ENCODE measurements at places on chromosomes 2 and 18.

GRCh38 chr2:535222-535621 is 142.0 kb downstream of the TMEM18 start:
- DNase-seq = no peak

- no peak for DNase-seq
Observed at GRCh38 chr18:42341423-42341822, 386.4 kb downstream of the PIK3C3 start.

DNA sequence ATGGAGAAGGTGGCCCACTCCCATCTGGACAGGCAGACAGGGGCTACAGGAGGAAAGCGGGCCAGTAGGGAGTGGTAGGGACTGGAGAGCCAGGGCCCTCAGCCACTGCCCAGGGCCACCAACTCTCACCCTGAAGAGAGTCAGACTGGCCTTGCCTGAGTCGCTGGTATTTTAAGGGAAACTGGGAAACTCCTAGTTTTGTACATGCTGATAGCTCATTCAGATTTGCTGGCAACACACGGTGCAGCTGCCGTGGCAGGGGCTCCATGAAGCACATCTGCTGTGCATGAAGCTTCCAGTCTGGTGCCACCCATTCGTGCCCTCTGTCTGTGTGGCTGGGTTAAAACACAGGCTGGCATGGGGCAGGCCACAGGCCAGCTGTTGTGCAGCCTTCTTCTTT is 137.3 kb upstream of the GLI2 start:
- DNase-seq = no peak

GRCh38 chr2:9255416-9255815 is 48.8 kb downstream of the ASAP2 start:
- DNase-seq = no peak

GRCh38 chr2:237291138-237291792 is 122.7 kb downstream of the COL6A3 start:
- DNase-seq = peak; percentile 98

GRCh38 chr18:36279001-36279400 is 18.5 kb upstream of the FHOD3 start:
- DNase-seq = no peak

DNA sequence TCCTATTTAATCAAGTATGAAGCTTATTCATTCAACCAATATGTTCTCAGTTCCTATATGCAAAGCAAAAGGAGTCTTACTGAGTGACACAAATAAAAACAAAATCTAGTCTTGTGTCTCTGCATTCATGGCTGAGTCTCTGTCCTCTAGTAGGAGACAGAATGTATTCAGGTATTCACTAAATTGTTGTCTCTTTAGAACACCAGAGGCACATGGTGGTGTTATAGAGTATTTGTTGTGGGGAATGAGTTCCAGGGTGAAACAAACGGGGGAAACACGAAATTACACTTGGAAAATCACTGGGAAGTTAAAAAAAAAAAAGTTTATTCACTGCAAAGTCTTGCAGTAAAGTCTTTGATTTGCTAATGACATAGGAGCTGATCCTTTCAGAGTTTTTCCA is 131.7 kb upstream of the FSHR start:
- no peak for DNase-seq

DNA sequence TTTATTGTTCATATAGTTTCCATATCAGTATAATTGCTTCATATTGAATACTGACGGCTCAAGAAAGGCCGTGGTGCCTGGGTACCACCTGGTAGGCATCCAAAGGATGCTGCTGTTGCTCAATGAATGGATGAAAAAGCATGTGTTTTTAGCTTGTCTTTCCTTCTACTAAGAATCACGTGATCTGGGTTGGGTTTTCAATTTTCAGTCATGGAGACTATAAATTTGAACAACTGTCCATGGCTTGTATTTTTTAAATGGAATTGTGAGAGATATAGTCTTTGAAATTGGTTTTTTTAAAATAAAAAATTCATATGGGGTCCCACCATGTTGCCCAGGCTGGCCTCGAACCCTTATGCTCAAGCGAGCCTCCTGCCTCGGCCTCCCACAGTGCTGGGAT is 25.3 kb downstream of the EMILIN2 start:
- DNase-seq = no peak

- no peak for DNase-seq
Observed at GRCh38 chr2:46704041-46704440, 211.6 kb downstream of the MCFD2 start.

- no peak for DNase-seq
Observed at GRCh38 chr18:37253394-37254235, 312.0 kb downstream of the CELF4 start.

DNA sequence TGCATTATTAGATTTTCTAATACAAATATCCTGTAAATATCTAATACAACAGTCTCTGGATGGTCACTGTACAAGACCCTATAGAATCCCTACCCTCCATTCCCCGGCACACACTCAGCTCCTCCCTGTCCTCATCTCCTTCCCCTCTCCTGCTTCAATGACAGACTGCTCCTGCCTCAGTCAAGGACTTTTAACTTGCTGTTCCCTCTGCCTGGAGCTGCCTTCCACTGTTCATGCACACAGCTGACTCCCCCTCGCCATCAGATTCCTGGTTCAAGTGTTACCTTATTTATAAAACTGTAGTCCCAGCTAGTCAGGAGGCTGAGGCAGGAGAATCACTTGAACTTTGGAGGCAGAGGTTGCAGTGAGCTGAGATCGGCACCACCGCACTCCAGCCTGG is 3.3 kb downstream of the CDK15 start:
- DNase-seq = no peak

DNA sequence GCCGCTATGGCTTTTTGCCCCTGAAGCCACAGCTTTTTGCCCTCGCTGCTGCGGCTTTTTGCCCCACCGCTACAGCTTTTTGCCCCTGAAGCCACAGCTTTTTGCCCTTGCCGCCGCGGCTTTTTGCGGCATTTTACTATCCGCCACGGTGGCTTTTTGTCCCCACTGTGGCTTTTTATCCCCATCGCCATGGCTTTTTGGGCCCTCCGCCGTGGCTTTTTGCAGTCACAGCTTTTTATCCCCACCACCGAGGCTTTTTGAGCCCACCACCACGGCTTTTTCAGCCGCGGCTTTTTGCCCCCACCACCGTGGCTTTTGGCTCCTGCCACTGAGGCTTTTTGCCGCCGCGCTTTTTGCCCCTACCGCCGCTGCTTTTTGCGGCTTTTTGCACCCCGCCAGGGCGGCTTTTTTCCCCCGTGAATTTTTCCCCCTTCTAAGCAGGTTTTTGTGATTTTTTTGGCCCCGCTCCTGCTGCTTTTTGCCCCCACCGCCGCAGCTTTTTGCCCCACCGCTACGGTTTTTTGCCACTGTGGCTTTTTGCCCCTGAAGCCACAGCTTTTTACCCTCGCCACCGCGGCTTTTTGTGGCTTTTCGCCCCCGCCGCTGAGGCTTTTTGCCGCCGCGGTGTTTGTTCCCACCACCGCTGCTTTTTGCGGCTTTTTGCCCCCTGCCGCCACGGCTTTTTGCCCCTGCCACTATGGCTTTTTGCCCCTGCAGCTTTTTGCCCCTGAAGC is 2797.2 kb upstream of the TEKT4 start:
- no peak for DNase-seq

DNA sequence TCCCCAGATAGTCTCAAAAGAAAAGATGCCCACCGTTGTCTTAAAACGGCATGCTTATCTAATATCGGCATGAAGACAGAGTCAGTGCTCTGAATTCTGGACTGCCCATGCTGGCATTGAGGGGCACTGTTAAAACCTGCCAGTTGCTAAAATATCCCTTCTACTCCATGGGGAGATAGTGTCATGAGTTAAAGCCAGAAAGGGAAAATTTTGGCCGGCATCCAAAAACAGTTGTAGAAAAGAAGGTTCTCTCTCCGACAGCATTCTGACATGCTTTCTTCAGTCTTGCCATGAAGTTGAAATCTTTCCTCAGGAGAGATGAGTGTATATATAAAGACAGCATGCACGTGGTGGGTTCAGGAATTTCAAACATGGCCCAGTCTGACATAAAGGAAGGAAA is 401.3 kb upstream of the PIK3C3 start:
- DNase-seq = no peak

GRCh38 chr2:71606244-71606643 is 152.9 kb downstream of the DYSF start:
- no peak for DNase-seq

Measured in astrocyte (in vitro differentiated cells and primary cell).